Astrocyte (in vitro differentiated cells and primary cell): ENCODE measurements at places on chromosomes 2 and 18. TPM values are rescaled to one million over a fixed set of nuclear protein-coding genes. Genes with fewer than 3 reads are reported as not detected.

DNA sequence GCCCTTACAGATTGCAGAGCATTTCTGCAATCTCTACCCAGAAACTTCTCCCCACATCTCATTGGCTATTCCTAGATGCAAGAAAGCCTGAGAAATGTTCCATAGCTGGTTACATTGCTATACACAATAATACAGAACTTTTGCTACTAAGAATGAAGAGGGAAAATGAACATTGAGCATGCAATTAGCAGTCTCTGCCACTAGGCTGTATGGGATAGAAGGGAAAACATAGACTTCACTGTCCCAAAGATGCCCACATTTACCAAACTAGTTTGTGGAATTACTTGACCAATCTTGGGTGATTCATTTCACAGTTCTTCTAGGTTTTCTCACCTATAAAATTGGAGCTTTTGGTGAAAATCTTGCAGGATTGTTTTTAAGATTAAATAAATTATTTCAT, 265.7 kb upstream of the NT5C1B start:
- no peaks in the 10 kb centered on the region for H3K27me3 ChIP-seq
- H3K36me3 ChIP-seq = no peaks in the 10 kb centered on the region
- no peaks in the 10 kb centered on the region for H3K4me1 ChIP-seq
- no peak overlapping the region for H3K27ac ChIP-seq

GRCh38 chr18:10444314-10445006, 10.0 kb upstream of the APCDD1 start:
- H3K4me1 ChIP-seq = no peaks in the 10 kb centered on the region
- H3K27me3 ChIP-seq = peaks cover 11% of the 10 kb centered on the region
- H3K36me3 ChIP-seq = no peaks in the 10 kb centered on the region
- DNase-seq = no peak

- H3K36me3 ChIP-seq = no peaks in the 10 kb centered on the region
- DNase-seq = no peak
- no peak overlapping the region for H3K4me3 ChIP-seq
- H3K27ac ChIP-seq = no peak overlapping the region
- no peaks in the 10 kb centered on the region for H3K4me1 ChIP-seq
- H3K27me3 ChIP-seq = no peaks in the 10 kb centered on the region
Measured at GRCh38 chr18:78735131-78736014, 244.2 kb upstream of the SALL3 start.

DNA sequence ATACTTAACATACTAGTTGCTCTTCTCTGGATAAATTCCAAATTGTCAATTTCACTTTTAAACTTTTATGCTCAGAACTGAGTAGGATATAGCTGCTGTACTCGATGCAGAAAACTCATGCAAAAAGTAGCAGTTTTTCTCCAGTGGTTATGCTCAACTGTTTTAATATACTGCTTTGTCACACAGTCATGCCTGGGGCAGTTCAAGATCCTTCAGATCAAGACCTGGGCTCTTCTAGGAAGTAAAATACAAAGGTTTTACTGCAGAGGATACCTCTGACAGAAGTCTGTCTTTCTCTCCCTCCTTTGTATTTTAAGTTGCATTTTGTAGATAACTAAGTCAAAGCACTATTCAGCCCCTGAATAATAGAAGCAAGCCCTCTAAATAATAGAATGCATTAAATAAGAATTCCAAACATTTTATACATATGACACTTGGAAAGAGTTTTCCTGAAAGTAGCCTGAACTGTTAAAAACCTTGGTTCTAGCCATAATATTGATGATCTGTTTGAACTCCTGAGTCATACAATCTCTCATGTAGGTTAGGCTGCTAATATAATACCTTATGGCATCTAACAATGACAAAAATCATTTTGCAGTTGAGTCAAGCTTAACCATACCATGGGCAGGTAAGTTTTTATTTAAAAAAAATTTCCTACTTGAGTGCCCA, 183.3 kb upstream of the TRIB2 start:
- H3K4me1 ChIP-seq = peaks cover 26% of the 10 kb centered on the region
- no peaks in the 10 kb centered on the region for H3K27me3 ChIP-seq
- H3K27ac ChIP-seq = peak overlapping the region; percentile 94
- DNase-seq = peak; percentile 33
- H3K4me3 ChIP-seq = no peak overlapping the region

DNA sequence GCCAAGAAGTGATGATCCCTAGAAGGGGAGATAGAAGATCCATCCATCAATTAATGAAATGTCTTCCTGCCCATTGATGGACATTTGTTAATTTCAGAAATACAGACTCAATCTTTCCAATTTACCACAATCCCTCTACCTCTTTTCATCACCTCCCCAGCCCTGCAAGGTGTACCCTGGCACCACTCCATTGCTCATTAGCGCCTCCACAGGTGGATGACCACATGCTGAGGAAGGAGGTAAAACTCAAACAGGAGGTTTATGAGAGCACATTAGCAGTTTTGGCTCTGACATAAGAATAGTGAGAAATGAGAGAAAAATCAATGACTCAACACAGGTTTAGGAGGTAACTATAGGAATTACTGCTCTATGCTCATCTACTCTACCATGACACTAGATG, 208.0 kb downstream of the C1D start:
- H3K27me3 ChIP-seq = no peaks in the 10 kb centered on the region
- no peaks in the 10 kb centered on the region for H3K36me3 ChIP-seq
- no peak overlapping the region for H3K4me3 ChIP-seq
- no peak overlapping the region for H3K27ac ChIP-seq

- no peak overlapping the region for H3K27ac ChIP-seq
- no peaks in the 10 kb centered on the region for H3K36me3 ChIP-seq
- H3K4me3 ChIP-seq = no peak overlapping the region
- H3K27me3 ChIP-seq = no peaks in the 10 kb centered on the region
- peaks cover 5% of the 10 kb centered on the region for H3K4me1 ChIP-seq
Measured at GRCh38 chr2:55088400-55088799, 38.1 kb upstream of the RTN4 start.

GRCh38 chr2:205882806-205883425, 200.6 kb downstream of the NRP2 start:
- no peak overlapping the region for H3K4me3 ChIP-seq
- no peak for DNase-seq
- no peaks in the 10 kb centered on the region for H3K36me3 ChIP-seq

DNA sequence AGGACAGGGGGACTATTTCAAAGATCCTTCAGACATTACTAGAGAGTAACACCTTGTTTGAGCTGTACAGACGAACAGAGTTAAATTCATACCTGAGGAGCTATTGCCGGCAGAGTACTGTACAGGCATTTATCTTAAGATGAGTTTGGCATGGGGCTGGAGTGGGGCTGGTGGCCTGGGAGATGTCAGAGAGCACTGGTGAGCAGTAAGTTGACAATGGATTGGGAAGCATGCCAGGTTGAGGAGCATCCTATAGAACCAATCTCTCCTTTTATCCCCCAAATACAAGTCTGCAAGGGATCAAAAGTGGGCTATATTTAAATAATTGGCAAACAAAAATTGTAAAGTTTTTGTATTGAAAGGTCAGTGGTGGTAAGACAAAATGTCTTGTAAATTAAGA, 58.6 kb downstream of the ADCYAP1 start:
- H3K4me1 ChIP-seq = no peaks in the 10 kb centered on the region
- no peaks in the 10 kb centered on the region for H3K27me3 ChIP-seq
- H3K36me3 ChIP-seq = no peaks in the 10 kb centered on the region
- no peak for DNase-seq
- no peak overlapping the region for H3K27ac ChIP-seq
- H3K4me3 ChIP-seq = no peak overlapping the region

- no peaks in the 10 kb centered on the region for H3K27me3 ChIP-seq
- no peak overlapping the region for H3K4me3 ChIP-seq
- H3K27ac ChIP-seq = no peak overlapping the region
- no peaks in the 10 kb centered on the region for H3K36me3 ChIP-seq
- no peak for DNase-seq
Measured at GRCh38 chr2:83742117-83742782, 716.8 kb downstream of the SUCLG1 start.

DNA sequence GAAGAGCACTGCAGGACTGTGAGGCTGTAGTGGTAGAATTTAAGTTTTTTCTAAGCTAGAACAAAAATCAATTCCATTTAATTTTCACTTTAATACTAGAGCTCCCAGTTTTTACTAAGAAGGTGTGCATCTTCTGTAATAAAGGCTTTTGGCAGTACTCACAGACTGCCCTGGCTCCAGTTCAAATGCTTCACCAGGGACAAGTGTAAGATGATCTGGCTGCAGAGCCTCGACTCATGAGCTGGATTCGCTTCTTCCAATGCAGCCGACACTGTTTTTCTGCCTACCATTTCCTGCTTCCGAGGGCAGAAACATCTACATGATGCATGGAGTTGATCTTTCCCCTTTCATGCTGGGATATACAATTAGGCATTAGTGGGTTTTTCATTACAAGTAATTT, 87.0 kb downstream of the FARSB start:
- no peaks in the 10 kb centered on the region for H3K27me3 ChIP-seq
- H3K27ac ChIP-seq = no peak overlapping the region
- H3K4me1 ChIP-seq = peaks cover 11% of the 10 kb centered on the region
- peaks cover 8% of the 10 kb centered on the region for H3K36me3 ChIP-seq

DNA sequence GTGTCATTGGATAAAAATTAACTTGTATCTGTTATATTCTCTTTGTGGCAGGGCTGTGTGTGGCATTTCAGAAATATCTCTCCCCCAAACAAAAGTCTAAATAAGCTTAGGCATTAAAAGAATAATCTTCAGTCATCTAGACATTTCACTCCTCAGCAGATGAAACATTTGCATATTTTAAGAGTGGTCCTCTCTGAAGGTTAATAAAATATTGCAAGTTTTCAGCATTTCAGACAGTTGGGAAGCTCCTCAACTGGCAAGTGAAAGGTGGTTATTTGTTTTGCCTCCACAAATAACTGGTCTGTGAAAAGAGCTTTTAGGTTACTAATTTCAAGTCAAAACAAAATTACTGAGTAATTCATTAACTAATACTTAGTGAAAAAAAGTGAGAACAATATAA, 462.6 kb downstream of the EPHA4 start:
- no peak overlapping the region for H3K4me3 ChIP-seq
- H3K27ac ChIP-seq = no peak overlapping the region
- no peaks in the 10 kb centered on the region for H3K27me3 ChIP-seq
- H3K4me1 ChIP-seq = peaks cover 3% of the 10 kb centered on the region

DNA sequence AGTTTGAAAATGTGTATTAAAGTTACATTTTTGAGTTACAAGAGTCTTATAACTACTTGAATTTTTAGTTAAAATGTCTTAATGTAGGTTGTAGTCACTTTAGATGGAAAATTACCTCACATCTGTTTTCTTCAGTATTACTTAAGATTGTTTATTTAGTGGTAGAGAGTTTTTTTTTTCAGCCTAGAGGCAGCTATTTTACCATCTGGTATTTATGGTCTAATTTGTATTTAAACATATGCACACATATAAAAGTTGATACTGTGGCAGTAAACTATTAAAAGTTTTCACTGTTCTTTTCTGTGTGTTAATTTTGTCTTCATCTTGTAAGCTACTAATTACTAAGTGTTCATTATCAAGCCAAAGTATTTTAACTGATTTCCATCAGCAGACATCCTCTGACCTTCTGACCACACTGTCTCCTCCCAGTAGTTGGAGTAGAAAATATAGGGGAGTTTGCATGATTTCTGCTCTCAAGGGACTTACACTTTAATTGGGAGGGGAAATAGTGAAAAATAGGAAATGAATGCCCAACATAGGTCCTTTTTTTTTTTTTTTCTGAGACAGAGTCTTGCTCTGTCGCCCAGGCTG, 4.3 kb downstream of the PMAIP1 start:
- no peak for DNase-seq
- H3K36me3 ChIP-seq = peaks cover 11% of the 10 kb centered on the region
- no peak overlapping the region for H3K27ac ChIP-seq
- no peaks in the 10 kb centered on the region for H3K27me3 ChIP-seq
- H3K4me1 ChIP-seq = peaks cover 29% of the 10 kb centered on the region
- H3K4me3 ChIP-seq = no peak overlapping the region

GRCh38 chr2:226190479-226191252, 609.0 kb downstream of the IRS1 start:
- no peaks in the 10 kb centered on the region for H3K27me3 ChIP-seq
- DNase-seq = peak; percentile 62
- no peaks in the 10 kb centered on the region for H3K36me3 ChIP-seq
- no peak overlapping the region for H3K4me3 ChIP-seq
- peaks cover 14% of the 10 kb centered on the region for H3K4me1 ChIP-seq

GRCh38 chr18:28781616-28782362, 604.9 kb upstream of the CDH2 start:
- H3K36me3 ChIP-seq = no peaks in the 10 kb centered on the region
- DNase-seq = no peak
- no peak overlapping the region for H3K27ac ChIP-seq
- no peak overlapping the region for H3K4me3 ChIP-seq

DNA sequence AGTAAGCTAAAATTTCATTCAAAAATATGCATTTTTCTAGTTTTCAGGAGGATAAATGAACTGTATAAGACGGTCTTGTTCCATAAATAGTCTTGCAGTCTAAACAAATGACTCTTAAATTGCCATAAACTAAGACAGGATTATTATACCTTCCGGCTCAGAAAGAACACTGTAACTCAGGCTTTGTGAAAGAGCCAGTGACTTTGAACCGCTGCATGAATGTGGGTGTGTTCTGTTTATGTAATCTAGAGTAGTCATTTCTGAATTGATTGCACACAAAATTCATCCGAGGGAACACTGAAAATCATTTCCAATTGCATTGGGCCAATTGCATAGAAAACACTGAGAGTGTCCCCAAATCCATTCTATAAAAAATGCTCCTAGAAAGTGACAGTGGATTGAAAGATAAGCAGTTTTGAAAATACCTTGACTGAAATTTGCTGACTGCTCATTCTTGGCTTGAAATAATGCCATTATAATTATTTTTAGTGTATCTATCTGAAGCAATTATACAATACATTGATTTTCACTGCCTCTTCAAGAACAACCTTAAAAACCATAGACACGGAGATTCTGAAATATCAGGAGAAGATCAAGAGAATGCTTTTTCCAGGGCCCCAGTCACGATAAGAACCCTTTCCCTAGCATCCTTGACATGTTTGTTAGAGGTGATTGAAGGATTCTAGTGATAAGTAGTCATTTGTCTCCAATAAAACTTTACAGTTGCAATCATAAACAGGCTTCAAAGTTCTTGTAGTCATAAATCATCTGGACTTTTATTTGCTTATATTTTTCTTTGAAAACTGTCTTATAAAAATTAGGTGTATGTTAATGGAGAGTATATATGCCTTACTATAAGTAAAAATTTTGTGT, 55.4 kb downstream of the CNTNAP5 start:
- no peak overlapping the region for H3K27ac ChIP-seq
- no peak overlapping the region for H3K4me3 ChIP-seq
- H3K4me1 ChIP-seq = no peaks in the 10 kb centered on the region

GRCh38 chr2:28355521-28356094, 37.0 kb upstream of the FOSL2 start:
- no peaks in the 10 kb centered on the region for H3K36me3 ChIP-seq
- no peaks in the 10 kb centered on the region for H3K27me3 ChIP-seq
- no peak overlapping the region for H3K27ac ChIP-seq
- peaks cover 19% of the 10 kb centered on the region for H3K4me1 ChIP-seq

POTEI gene
- 0.32 and 0.50 TPM in 2 replicates for total RNA-seq

TRMT61B gene
- total RNA-seq = 12.1 and 15.3 TPM in 2 replicates

EHBP1 gene
- total RNA-seq = 44.1 and 50.4 TPM in 2 replicates

PID1 gene
- 10.7 and 13.6 TPM in 2 replicates for total RNA-seq

ERCC3 gene
- total RNA-seq = 33.1 and 34.8 TPM in 2 replicates

GDF7 gene
- total RNA-seq = 0.91 and 1.9 TPM in 2 replicates

CIDEA gene
- total RNA-seq = 0.43 TPM in 1 of 2 replicates, not detected in the other
